HAP-1 (cell line): ENCODE measurements at places on chromosomes 13 and 19.

- no peak for DNase-seq
Observed at GRCh38 chr19:8404391-8405151, 8.5 kb upstream of the MARCHF2 start.

GRCh38 chr19:11704626-11705025, 34.1 kb downstream of the ZNF823 start:
- DNase-seq: no peak

GRCh38 chr19:39113199-39113598, 12.4 kb upstream of the PAK4 start:
- no peak for DNase-seq

- DNase-seq: no peak
Observed at GRCh38 chr19:33613620-33614000, 8.1 kb upstream of the CHST8 start.

- DNase-seq: no peak
Observed at GRCh38 chr19:40827386-40828247, 22.6 kb downstream of the CYP2A6 start.
